ENCODE measurements at places on chromosomes 7 and 10.
A peak's percentile ranks its signal among the peaks of the same experiment; 100 is the strongest.

DNA sequence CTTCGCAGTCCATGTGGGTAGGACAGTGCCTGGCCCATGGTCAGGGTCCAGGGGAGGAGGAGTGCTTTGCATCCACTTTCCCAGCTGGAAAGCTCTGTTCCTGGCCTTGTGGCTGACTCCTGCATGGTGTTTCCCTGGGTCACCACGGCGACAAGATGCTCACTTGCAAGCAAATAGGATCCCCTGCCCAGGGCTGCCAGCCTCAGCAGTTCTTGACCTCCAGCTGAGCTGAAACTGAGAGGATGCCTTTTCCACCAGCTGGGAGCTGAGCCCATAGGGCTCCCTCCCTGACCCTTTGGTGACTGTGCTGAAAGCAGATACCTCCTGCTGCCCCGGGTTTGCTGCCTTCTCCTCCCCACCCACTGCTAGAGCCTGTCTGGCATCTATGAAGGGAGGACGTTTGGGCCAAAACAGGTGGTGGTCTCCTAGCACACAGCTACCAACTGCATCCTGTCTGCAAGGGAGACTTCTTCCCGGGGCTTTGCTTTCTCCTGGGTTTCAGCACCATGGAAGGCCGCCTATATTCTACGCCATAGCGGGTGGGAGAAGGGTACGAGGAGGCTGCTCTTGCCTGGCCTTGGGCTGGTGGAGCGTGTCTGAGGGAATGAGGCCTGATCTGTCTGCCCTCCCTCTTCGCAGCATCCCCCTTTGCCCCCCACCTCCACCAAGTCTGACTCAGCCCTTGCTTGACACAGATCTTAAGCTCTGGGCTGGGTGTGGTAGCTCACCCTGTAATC, 34.4 kb downstream of the UBTD1 start:
- DNase-seq, result no peak

GRCh38 chr7:138092486-138093028, 16.3 kb downstream of the AKR1D1 start:
- DNase-seq, result no peak

DNA sequence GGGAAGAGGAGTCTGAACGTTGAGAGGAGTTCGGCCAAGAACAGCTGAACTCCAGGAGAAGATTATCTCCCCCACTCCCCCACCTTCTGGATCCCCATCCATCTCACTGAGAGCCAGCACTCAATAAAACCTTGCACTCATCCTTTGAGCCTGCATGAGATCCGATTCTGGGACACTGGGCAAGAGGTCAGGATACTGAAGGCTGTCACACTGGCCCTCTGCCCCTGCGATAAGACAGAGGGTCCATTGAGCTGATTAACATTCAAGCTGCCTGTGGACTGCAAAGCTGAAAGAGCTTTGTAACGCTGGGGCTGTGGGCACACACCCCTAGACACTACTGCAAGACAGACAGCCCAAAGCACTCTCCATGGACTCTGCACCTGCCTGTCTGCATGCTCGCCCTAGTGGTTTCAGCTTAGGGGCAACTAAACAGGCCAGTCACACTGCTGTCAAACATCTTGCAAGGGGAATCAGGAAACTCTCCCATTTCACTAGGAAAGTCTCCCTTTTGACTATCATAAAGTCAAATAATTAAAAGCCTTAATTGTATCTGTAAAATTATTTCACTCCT, 42.3 kb upstream of the CNTNAP2 start:
- no peak for DNase-seq

DNA sequence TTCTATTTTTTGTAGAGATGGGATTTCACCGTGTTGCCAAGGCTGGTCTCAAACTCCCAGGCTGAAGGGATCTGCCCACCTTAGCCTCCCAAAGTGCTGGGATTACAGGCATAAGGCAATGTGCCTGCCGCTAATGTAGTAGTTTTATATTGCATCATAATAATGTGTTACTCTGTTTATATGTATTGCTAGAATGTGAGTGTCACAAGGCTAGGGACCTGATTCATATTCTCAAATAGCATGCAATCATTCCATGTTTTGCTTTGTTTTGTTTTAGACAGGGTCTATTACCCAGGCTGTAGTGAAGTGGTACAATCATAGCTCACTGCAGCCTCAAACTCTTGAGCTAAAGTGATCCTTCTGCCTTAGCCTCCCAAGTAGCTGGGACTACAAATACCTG, 13.5 kb downstream of the CCL26 start:
- DNase-seq, result no peak

DNA sequence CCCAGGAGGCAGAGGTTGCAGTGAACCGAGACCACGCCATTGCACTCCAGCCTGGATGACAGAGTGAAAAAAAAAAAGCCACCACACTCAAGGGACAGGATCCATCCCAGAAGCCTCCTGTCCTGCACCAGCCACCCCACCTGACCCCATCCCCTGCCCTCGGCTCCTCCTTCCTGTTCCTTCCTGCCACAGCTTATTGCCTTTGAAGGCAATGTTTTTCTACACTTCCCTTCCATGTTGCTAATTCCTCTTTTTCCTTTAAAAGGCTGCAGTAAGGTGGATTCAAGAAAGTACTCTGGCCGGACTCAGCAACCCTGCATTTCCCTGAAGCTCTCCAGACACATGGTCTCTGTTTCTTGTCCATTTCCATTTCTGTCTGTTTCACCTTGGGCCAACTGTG, 80.9 kb downstream of the FAM171A1 start:
- no peak for DNase-seq

DNA sequence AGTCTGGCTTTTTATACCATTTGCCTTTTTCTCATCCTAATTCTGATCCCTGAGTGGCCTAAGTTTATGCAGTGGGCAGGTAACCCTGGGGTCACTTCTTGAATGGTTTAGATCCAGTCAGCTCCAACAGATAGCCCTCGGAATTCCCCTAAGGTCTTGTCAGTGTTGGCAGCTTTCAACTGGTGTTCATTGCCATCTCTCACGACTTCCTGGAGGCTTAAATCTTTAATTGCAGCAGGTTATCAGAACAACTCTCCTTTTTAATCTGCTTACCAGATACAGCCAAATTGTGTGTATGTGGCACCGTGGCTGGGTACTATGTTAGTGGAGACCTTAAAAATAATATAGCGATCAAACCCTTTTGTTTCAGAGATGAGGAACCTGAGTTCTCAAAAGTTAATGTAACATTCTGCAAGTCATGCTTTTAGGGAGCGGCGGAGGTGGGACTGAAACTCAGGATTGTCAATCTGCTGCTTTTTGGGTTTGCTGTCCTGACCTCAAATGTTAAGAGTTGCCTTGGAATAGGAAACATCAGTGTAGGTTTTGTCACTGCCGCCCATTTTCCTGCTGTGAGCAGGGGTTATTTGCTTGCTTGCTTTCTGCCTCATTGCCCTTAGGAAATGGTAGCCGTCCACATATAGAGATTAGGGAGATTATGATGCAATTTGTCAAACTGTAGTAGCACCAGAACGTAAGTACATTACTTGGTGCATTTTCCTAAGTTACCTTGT, 818 bp downstream of the DLD start:
- DNase-seq, result no peak

GRCh38 chr7:21767300-21767900, 178.3 kb downstream of the CDCA7L start:
- peak; percentile 6 for DNase-seq

GRCh38 chr10:16752099-16752498, 65.1 kb downstream of the RSU1 start:
- DNase-seq, result no peak

GRCh38 chr10:71711052-71711623, 8.4 kb downstream of the C10orf105 start:
- DNase-seq, result no peak

DNA sequence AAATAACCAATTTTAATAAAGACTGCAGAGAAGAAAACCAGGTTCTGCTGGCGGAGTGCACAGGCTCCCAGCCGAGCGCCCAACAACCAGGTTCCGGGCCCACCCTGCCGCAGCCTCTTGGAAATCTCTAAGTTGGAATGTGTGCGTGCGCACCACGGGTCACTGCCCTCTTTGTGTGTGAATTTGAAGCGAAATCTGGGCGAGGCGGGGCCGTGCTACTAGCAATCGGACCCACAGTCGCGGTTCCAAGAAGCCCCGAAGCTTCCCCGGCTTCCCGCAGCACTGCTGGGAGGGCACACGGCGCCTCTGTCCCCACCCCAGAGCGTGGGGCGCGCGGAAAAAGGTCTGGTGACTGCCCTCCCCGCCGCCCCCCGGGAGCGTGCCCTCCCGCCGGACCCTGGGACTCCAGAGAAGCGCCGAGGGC, 666 bp upstream of the MAP3K8 start:
- no peak for DNase-seq

DNA sequence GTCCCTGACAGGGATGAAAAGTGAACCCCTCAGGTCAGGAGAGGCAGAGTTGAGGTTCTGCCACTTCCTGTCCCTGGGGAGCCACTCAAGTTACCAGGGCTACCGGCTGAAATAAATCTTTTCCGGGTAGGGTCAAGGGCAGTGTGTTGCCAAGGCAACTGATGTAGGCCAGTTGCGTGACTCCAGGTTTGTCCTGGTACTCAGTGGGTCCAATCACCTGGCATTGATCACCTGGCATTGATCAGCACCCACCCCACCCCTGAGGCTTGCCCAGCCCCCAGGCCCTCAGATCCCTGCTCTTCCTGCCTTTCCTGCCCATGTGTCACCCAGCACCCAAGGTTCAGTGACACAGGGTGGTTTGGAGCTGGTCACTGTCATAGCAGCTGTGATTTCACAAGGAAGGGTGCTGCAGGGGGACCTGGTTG, 5.9 kb downstream of the SAP25 start:
- no peak for DNase-seq

DNA sequence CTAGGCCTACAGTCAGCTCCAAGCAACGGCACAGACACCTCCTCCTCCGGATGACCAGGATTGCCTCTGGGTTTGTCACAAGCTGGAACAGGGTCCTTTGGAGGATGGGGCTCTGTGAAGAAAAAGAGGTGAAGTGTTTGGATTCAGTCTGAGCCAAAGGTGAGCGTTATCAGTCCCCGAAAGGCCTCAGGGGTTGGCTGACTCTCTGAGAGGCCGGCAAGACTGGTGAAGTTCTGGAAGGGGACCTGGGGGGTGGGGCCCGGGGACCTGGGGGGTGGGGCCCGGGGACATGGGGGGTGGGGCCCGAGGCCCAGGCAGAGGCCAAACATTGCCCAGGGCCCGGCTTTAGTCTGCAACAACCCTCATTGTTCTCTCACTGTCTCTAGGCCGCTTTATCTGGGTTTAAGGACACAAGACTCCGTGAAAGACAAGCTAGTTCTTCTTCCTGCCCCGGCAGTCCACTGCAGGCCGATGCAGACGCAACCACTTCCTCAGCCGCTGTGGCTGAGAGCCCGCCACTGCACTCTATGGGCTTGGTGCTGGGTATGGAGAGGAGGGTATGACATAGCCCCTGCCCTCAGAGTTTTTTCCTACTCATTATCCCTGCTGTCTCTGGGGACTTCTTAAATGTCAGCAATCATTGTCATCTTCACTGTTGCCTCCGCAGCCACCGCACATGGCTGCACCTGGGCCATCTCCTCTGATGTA, 27.4 kb upstream of the PSAP start:
- no peak for DNase-seq

DNA sequence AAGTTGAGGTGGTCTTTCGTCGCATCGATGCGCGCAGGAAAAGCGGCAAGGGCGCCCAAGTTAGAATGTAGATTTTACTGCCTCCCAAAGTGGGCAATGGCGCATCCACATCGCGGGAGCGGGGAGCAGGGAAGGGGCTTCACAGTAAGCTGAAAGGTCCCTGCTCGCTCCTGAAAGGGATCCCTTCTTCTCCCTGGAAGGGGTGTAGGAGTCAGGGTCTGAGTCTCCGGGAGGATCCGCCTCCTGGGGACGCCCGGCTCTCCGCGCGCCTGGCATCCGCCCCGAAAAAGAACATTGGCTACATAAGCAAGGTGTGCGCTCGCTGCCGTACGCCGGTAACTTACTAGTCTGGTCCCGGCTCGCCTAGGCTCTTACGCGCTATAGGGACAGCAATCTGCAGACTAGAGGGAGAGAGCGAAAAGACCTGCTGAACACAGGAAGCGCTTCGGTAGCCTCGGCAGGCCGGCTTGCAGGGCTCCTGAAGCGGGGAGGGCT, 804 bp downstream of the UNC5B start:
- peak; percentile 26 for DNase-seq

DNA sequence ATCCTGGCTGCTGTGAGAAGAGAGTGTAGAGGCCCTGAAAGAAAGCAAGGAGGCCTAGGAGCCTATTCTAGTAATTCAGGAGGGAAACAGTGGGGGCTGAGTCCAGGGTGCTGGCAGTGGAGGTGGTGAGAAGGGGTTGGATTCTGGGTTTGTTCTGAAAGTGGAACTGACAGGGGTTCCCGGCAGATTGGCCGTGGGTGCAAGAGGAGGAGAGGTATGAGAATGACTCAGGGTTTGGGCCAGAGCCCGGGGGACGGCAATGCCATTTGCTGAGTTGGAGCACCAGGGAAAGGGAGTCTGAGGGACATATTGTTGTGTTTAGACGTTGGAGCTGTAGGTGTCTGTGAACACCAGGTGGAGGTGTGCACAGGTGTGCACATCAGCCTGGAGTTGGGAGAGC, 38.5 kb downstream of the NPTX2 start:
- DNase-seq, result no peak

DNA sequence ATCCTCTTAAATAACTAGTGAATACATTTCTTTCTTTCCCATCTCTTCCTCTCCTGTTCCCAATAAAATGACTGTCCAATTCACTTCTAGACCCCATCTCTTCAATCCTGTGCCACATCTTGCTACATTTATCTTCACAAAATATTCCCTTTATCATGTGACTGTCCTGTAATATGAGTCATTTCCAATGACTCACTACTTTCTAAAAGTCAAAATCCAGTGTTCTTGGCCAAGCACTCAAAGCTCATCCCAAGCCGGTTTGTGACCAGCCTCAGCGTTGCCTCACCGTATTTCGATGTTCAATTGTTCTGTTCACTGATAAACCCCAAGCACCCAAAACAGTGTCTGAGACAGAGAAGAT, 104.7 kb downstream of the PARD3 start:
- no peak for DNase-seq

- DNase-seq, result no peak
These were observed 11.9 kb upstream of the HABP2 start for GRCh38 chr10:113540845-113541548.

- DNase-seq, result no peak
These were observed 438.4 kb downstream of the AUTS2 start for GRCh38 chr7:70036695-70037094.

DNA sequence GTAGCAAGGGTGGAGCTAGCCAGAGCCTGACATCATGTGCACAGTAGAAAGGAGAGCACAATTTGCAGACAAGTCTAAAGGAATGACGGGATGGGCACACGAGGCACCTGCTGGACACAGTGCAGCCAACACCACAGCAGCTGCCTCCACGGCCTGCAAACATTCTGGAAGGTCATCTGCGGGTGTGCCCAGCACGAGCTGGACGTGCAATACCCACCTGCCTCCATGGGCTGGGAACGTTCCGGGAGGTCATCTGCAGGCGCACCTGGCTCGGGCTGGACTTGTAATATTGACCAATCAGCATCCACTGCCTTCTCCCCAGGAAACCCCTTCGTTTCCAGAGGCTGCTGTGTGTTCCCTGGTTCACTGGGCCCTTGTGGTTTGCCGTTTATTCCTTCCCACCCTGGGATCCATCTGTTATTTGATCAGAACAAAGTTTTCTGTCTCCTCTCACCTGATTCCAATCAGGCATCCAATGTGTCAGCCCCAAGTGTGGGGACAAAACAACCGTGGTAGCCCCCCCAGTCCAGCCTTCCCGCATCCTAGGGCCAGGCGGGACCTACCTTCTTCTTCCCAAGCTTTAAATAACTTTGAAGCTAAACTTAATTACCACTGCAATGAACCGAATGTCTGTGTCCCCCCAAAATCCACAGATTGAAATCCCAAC, 243.4 kb upstream of the PPP2R2D start:
- no peak for DNase-seq
